Renal pelvis (tissue), 12 donors: ENCODE measurements at places on chromosomes 16 and 17. TPM values are rescaled to one million over a fixed set of nuclear protein-coding genes. Genes with fewer than 3 reads are reported as not detected.

DNA sequence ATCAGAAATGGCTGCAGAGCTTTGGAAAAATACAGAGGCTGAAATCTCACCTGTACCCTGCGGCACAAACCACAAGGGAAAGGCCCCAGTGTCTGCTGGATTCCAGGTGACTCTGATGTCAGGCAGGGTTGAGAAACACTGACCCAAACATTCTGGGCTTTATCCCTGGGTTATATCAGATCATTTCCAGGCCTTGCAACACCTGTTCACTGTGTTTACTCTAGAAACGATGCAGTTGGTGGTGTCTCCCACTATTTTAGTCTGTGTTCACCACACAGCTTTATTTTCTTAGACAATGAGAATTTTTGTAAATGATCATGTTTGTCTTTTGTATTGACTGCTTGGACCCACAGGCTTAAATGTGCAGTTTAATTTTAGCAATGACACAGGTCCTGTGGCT lies 151.5 kb upstream of the SDK2 start:
- no peak for DNase-seq

DNA sequence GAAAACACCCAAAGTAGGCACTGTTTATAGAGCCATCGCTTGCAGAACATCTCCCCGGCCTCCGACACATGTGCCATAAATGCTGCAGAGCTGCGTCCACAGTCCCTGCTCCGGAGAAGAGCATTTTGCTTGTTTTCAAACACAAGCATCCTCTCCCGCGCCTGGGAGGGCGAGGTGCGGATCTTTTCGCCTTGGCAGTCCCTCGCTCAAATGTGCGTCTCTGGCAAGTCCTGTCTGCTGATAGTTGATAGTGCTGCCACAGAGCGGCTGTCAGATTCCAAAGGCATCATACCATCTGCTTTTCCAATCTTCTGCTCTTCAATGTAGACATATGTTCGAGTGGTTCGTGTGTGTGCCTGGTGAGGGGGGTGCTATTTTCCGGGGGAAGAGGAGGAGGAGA lies 603.7 kb downstream of the MAF start:
- no peak for DNase-seq

- DNase-seq, result no peak
Measured at GRCh38 chr16:10871157-10871991, 5.6 kb upstream of the CIITA start.

DNA sequence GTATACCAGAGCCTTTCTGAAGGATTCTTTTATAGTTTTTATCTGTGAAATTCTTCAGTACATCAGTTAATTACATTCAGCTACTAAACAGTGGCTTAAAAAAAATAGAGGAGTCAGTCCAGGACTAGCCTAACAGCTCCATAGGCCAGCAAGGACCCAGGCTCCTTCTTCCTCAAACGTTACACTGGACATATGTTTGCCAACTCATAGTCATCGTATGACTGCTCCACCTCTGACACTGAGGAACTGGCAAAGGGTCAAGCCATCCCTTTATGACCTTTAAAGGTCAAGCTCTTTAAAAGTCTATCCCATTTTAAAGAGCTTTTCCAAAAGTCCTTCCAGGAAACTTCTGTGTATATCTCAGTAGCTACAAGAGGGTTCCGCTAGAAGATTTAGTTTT lies 36.6 kb downstream of the PHLPP2 start:
- no peak for DNase-seq

DNA sequence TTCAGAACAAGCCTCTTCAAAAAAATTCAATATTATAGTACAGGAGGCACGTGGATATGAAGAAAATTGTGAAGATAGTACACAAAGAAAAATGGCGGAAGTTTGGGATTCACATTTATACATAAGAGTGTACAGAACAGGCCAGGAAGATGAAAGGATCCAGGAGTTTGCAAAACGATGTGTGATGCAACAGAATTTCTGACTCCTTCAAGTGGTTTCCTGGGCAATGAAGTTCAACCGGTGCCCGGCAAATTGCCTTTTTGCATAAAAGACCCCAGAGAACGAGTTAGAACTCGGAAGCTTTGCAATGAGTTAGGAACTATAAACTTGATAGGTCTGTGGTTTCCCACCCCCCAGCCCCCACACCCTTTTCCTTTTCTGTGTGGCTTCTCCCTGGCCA lies 189.1 kb downstream of the SALL1 start:
- no peak for DNase-seq

The CX3CL1 gene
- 32.3 TPM for polyA plus RNA-seq
